MV-4-11 (cell line): ENCODE measurements at places on chromosomes 4 and X.

GRCh38 chr4:108838451-108838850, 75.6 kb upstream of the ETNPPL start:
- no peak for DNase-seq

- DNase-seq, result no peak
Measured at GRCh38 chrX:118066867-118067515, 49.6 kb downstream of the KLHL13 start.

DNA sequence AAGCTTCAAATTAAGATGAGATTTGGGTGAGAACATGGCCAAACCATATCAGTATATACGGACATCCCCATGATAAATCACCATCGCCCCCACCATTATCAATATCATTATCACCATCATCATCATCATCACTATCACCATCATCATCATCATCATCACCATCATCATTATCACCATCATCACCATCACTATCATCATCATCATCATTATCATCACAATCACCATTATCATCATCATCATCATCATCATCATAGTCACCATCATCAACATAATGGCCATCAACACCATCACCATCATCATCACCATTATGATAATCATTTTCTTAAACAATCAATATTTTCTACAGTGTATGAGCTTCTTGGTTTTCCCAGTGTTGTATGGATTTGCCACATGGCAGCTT, 360.9 kb downstream of the NLGN4X start:
- DNase-seq, result no peak

- no peak for DNase-seq
Measured at GRCh38 chr4:167000141-167000852, 234.0 kb downstream of the SPOCK3 start.

- peak; percentile 86 for DNase-seq
Measured at GRCh38 chr4:2008921-2009650, at the start of gene NELFA. TSS of gene NELFA (minus strand) at chr4:2008974. CDS start at chr4:2008959, 15 bp downstream.

DNA sequence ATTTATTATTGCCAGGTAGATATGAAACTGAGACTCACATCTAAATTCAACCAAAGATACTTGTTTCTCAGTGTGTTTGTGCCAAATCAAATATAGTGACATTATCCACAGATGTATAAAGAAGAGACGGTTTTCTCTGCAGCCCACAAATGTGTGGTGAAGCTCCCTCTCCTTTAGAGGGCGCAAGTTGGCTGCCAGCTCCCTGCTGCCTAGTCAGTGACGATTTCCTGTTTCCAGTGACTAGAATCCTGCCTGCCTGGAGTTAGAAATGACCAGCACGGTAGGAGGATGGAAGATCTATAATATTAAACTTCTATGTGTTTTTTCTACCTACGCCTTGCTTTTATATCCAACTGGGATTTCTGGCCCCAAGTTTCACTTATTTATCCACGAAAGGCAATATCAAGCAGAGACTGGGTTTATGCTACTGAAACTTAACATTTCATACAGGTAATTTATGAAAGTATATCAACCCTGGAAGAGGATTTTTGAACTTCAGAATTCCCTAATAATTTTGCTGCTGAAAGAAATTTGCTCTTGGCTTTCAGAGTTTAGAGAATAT, 1793.7 kb upstream of the TENM3 start:
- DNase-seq, result peak; percentile 49

GRCh38 chr4:1410491-1411325, 4.5 kb upstream of the NKX1-1 start:
- peak; percentile 36 for DNase-seq
